AG04449 (cell line): ENCODE measurements at places on chromosomes 5 and 9.

- DNase-seq: no peak
Measured at GRCh38 chr9:8733131-8733954, 933.8 kb upstream of the DMAC1 start.

DNA sequence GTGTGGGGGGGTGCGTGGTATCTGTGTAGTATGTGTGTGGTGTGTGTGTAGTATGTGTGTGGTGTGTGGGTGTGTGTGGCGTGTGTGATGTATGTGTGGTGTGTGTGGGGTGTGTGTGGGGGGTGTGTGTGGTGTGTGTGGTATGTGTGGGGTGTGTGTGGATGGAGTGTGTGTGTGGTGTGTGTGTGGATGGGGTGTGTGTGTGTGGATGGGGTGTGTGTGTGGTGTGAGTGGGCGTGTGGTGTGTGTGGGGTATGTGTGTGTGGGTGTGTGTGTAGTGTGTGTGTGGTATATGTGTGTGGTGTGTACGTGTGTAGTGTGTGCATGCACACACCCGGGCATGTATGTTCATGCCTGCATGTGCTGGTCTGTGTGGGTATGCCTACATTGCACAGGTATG is 420.9 kb upstream of the DAP start:
- DNase-seq: no peak

GRCh38 chr9:79129865-79130480 is 441.8 kb upstream of the TLE4 start:
- no peak for DNase-seq

GRCh38 chr9:136670576-136671253 is 8.0 kb downstream of the EGFL7 start:
- no peak for DNase-seq

GRCh38 chr5:139416651-139417050 is 12.8 kb upstream of the SPATA24 start:
- no peak for DNase-seq

- DNase-seq: no peak
Measured at GRCh38 chr9:136668983-136669790, 6.5 kb downstream of the EGFL7 start.

GRCh38 chr5:58201922-58202648 is 257.8 kb downstream of the PLK2 start:
- no peak for DNase-seq

GRCh38 chr9:109520475-109521132 is 22.5 kb upstream of the PTPN3 start:
- DNase-seq: no peak

- no peak for DNase-seq
Measured at GRCh38 chr5:25579111-25579510, 934.3 kb upstream of the CDH10 start.

GRCh38 chr5:66994790-66995189 is 201.8 kb downstream of the CD180 start:
- no peak for DNase-seq

GRCh38 chr9:73153793-73154227 is 2.1 kb downstream of the ANXA1 start:
- no peak for DNase-seq

DNA sequence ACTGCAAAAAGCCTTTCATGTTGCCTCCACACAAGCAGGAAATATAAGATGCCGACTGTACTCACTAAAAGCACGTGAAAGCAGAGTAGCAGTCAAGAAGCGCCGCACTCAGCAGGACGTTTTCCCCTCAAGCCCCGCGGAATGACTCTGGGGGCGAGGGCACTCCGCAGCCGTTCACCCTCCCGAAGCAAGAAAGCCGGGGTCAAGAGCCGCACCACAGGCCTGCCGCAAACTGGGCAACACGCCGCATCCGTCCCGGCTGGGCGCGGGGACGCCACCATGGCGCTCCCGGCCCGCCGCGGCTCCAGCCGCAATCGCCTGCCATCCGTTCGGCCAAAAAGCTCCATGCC is 364 bp downstream of the RPS6 start:
- DNase-seq: no peak

- DNase-seq: no peak
Measured at GRCh38 chr9:126297661-126298060, 29.0 kb upstream of the MVB12B start.

DNA sequence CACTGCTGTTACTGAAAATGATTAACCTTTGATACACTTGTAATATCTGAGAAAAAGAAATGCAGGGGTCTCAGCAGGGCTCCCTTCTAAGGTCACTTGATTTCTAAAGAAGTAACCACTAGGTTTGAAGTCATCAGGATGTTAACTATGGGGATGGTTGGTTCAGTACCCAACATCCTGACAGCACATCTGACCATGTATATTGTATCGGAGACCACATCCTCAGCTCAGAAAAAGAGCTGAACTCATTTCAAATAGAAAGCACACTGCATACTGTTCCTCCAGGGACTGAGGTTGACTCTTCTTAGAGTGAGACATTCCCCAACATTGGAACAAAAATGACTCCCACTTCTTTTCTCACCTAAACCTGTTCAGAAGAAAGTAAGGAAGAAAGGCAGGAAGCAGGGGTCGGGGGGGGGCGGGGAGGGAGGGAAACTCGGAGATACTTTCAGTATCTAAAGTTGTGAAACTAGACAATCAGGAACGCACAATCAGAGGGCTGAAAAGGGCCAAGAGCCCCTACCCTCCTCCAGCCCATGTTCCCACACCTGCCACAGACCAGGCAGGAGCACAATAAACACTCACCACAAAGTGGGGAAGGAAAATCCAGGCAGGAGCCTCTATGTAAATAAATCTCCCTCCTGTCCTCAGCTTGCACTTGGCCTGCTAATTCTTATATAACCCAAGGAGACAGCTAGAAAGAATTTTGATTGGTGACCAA is 730 bp upstream of the GZMA start:
- no peak for DNase-seq
